ENCODE measurements at places on chromosomes 2 and 18. TPM values are rescaled to one million over a fixed set of nuclear protein-coding genes. Genes with fewer than 3 reads are reported as not detected.

ZBTB7C gene
- 28.8 TPM for total RNA-seq

DNA sequence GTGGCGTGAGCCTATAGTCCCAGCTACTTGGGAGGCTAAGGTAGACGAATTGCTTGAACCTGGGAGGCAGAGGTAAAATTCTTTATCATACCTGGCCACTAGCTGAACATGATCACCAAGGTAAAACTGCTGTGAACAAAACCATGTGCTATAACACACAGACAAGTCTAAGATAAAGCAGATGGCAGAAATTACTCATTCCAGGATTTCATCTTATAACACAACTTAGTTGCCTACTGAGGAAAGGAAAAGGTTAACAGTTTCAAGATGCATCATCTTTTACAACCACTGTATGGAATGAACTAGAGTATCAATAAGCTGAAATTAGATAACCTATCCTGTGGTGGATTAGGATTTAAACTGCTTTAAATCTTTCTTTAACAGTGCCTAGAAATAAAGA, 8.3 kb downstream of the ARL5A start:
- ATAC-seq: no peak

DNA sequence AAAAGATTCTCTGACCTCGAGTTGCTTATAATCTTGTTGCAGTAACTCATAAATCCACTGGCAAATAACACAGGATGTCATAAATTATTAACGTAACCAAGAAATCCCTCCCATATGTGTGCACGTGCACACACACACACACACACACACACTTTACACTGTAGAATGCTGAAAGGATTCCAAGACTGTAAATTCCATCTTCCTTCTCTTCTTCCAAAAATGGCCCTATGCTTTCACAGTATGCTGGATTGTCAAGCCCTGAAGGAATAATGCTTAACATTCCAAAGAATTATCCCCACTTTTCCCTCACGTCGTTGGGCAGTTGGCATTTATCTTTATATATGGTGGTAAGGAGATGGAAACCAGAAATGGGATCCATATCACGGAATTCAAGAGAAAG, 117.5 kb upstream of the CRIM1 start:
- no peak for ATAC-seq

ALPG gene
- total RNA-seq: not detected

DNA sequence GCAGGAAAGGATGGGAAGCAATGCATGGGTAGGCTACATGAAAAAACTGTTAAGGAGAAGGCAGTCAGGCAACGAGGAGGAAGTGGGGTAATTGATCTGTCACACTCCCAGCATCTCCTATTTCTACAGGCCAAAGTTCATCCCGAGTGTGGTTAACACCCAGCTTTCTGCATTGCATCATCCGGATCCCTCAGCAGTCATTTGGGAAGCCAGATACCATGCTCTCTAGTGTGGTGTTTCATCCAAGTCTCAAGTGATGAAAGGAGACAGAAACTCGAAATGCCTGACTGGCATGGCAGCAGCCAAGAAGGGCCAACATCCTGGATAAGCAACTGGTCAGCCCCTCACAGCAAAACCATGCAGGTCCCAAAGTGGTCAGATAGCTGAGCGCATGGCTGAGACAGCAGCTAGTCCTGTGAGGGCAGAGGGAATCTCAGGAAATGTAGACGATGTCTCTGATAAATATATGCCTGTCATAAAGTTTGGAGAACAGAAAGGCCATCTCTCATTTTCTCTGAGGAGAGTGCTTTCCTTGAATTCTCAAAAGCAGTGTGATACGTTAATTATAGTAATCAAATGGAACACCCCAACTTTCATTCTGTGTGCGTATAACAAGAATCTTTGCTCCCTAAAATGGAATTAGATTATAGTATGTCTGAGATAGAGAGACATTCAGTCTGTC, 24.8 kb upstream of the HNRNPA3 start:
- peak; percentile 42 for ATAC-seq

GRCh38 chr2:4981802-4982409, 710.3 kb upstream of the SOX11 start:
- no peak for ATAC-seq

GRCh38 chr2:193475038-193475437, 1280.3 kb upstream of the TMEFF2 start:
- ATAC-seq: no peak

EFR3B gene
- total RNA-seq: 0.48 TPM

FOXD4L1 gene
- total RNA-seq: 0.16 TPM

- ATAC-seq: no peak
Observed at GRCh38 chr2:154694881-154695280, 3.6 kb upstream of the KCNJ3 start.

GRCh38 chr2:72096181-72096580, 51.5 kb downstream of the CYP26B1 start:
- no peak for ATAC-seq

- ATAC-seq: no peak
Observed at GRCh38 chr2:196565106-196565765, 74.3 kb upstream of the CCDC150 start.

LBX2 gene
- 0.32 TPM for total RNA-seq

- no peak for ATAC-seq
Observed at GRCh38 chr2:3076848-3077642, 300.6 kb downstream of the EIPR1 start.

DNA sequence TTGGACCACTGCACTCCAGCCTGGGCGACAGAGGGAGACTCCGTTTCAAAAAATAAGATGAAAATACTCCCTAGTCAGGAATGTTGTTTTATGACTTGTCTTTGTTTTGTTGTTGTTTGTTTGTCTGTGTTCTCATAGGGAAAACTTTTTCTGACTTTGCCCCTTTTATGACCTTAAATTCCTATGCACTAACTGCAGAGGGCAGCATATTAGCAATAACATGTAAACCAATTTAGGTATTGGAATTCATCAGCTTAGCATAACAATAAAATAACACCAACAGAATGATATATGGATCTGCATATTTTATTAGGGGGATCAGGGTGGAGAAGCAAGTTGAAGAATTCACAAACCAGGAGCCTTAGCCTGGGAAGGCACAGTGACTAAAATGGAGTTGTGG, 631.5 kb downstream of the SUCLG1 start:
- ATAC-seq: no peak

ASB1 gene
- total RNA-seq: 12.3 TPM

MMADHC gene
- total RNA-seq: 86.5 TPM

DNA sequence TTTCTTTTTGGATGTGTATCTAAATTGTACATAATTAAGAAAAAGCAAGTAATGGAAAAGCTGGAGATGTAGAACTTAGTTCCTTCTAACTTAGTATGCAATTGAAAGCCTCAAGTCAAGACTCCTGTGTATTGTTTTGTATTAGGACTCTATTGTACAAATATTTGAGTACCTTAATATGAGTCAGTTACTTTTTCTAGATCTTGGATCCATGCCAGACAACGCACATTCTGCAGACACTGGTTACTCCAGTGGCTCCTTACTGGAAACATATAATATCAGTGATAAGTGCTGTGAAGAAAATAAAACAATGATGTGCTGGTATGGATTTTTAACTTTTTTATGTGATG, 1.5 kb downstream of the SLC39A10 start:
- no peak for ATAC-seq

- no peak for ATAC-seq
Observed at GRCh38 chr2:202408546-202409140, 32.5 kb downstream of the BMPR2 start.

DNA sequence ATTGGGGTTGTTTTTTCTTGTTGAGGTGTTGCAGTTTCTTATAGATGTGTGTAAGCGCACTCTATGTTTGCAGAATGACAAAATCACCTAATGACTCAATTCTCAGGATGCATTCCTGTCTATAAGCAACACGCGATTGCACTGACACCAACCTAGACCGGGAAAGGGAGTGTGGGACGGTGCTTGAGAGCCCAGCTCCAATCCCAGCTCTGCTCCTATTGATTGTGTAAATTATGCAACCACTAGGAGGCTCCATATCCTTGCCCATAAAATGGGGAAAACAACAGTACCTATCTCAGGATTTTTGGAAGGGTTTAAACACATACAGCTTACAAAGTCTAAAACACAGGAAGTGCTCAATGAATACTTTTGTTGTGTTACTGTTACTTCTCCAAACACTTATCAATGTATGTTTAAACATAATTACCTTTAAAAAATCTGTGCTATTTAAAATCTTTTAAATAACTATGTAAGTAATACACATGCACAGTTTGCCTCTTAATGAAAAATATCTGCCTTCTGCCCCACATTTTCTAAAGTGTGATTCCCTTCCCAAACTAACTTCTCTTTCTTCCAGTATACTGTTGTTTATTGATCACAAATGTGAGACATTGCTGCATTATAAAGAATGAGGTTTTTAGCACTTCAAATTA, 132.5 kb downstream of the SPHKAP start:
- peak; percentile 74 for ATAC-seq

TSPYL6 gene
- total RNA-seq: not detected

DNA sequence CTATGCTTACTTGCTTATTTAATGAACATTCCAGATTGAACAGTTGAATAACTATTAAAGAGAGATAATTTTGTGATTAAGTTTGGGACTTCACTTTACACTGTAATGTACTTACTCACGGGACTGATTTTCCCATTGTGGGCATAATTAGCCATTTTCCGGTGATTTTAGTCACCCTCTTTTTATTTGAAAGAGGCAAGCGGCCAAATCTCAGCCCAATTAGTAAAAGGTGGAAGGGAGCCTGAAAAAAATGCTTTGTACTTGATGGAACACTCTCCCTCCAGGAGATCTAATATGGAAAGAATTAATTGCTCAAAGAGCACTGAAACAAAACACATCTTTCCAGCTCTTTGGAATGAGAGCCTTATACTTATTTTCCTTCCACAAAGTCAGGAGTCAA, 50.2 kb downstream of the CALCRL start:
- no peak for ATAC-seq

ADGRF3 gene
- 0.04 TPM for total RNA-seq

- no peak for ATAC-seq
Observed at GRCh38 chr2:31053929-31054782, 84.1 kb downstream of the GALNT14 start.

UCN gene
- total RNA-seq: 0.56 TPM

PPIG gene
- 28.0 TPM for total RNA-seq

ADAM17 gene
- total RNA-seq: 27.5 TPM

GRCh38 chr18:55466789-55467188, 121.2 kb downstream of the TCF4 start:
- no peak for ATAC-seq

DNA sequence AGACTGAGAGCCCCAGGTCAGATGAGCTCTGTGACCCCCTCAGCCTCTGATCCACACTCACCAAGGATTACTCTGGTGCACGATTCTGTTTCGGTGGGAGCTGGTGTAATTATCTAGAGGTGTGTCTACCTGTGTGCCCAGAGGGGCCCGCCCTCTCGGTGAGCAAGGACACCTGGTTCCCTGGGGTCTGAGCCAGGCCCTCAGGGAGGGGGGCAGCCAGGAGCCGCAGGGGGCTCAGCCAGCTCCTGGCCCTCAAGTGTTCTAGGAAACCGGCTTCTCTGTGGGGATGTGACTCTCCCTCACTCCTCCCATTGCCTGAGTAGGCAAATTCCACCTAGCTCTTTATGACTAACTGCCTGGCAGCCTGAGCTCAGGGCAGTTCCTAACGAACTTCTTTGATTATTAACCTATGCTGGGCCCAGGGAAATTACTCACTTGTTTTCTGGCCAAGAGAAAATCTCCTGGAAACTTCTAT, 17.4 kb downstream of the AGAP1 start:
- peak; percentile 94 for ATAC-seq

DNA sequence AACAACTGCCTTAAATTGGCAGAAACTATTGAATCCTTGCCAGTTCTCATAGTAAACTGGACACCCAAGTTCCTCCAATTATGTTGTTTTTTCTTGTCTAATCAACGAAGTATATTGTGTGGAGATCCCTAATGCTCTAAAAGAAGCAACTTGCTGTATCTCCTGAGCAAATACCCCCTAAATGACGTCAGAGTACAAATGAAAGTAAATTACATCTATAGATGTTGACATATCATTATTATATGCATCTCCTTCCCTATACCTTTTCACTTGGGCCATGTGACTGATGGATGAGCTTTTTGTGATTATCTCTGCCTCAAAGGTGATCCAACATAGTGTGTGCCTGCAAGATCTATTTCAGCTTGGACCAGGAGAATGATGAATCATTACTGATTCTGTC, 159.4 kb downstream of the CCDC148 start:
- ATAC-seq: no peak

MERTK gene
- 5.4 TPM for total RNA-seq

CHRND gene
- total RNA-seq: not detected

C2orf66 gene
- not detected for total RNA-seq

- ATAC-seq: no peak
Observed at GRCh38 chr2:236340251-236340650, 76.0 kb upstream of the ASB18 start.

DNA sequence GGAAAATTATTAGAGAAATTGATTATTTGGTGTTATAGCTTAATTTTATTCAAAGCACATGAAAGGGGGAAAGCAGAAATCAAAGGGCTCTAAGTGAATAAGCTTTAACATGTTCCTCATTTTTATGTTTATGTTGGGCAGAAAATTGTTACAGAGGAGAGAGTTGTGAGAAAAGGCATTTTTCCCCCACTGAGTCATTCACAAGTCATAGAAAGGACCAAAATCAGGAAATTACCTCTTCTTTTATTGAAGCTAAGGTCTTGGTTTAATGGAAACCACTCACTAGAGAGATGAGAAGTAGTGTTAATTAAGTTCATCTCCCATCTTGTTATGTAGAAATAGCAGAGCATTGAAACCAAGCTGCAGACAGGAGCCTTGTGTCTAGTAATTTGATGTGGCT, 175.3 kb upstream of the THUMPD2 start:
- ATAC-seq: no peak

DNA sequence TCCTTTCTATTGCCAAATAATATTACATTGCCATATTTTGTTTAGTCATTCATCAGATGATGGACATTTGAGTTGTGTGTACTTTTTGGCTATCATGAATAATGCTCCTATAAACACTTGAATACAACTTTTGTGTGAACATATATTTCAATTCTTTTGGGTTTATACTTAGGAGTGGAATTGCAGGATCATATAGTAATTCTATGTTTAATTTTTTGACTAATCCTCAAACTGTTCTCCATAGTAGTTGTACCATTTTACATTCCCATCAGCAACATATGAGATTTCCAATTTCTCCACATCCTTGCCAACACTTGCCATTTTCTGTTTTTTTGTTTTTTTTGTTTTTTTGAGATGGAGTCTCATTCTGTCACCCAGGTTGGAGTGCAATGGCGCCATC, 87.2 kb downstream of the B3GNT2 start:
- ATAC-seq: no peak

DNA sequence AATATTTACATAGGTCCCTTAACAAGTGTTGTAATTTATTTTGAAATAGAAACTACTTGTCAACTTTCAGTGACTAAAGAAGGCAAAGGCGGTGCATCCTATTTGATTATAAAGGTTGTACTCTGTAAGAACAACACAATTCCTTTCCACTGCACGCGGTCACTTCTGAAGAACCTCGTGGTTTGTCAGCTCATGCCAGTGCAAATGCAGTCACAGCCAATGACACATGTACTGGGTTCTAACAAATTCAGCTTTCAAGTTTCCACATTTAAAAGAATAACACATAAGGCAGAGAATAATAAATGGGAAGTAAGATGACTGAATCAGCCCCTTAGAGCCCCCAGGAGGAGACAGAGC, 39.7 kb downstream of the CYB5A start:
- no peak for ATAC-seq

SERPINB5 gene
- total RNA-seq: 213 TPM

AKAIN1 gene
- not detected for total RNA-seq

- no peak for ATAC-seq
Observed at GRCh38 chr2:68700560-68700959, 34.1 kb upstream of the ARHGAP25 start.

HS1BP3 gene
- 12.4 TPM for total RNA-seq

Data from esophagus mucosa (tissue), 1 donor.